ENCODE measurements at places on chromosomes 5 and 9.

GRCh38 chr9:16341177-16341576 is 529.3 kb downstream of the BNC2 start:
- DNase-seq = peak; percentile 71

GRCh38 chr5:136037001-136037705 is 8.4 kb downstream of the TGFBI start:
- peak; percentile 93 for DNase-seq

DNA sequence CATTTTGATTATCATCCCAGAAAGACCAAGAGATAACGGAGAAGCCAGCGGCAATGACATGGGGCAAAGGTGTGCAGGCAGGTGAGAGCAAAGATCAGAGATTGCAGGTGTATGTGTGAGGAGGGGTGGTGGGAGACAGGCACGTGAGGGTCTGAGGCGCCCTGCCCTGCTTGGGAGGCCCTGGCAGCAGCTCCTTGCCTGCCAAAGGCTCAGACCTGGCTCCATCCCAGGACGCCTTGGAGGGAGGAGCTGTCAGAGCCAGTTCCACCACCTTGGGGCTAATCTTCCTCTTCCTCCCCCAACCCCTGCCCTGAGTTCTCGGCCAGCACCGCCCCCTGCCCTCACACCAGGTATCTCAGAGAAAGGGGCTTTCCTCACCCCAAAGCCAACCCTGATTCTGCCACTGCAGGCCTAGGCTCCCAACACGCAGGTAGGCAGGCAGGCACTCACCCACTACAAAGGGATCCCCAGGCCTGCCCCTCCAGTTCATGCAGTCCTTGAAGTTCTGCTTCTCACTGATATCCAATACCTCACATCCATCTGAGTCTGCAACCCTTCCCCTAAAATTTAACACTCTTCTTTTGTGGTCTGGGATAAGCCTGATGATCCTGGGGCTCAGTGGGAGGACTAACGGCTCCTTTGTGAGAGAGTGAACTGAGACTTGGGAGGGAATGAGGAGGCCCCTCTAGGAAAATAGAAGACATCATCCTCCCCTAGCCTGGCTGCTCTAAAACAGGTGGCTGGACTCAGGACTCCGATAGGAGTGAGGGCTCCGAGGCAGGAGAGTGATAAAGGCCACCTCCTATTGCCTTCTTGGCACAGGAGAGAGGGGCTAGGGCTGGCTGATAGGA is 1.8 kb downstream of the AQP3 start:
- DNase-seq = no peak

DNA sequence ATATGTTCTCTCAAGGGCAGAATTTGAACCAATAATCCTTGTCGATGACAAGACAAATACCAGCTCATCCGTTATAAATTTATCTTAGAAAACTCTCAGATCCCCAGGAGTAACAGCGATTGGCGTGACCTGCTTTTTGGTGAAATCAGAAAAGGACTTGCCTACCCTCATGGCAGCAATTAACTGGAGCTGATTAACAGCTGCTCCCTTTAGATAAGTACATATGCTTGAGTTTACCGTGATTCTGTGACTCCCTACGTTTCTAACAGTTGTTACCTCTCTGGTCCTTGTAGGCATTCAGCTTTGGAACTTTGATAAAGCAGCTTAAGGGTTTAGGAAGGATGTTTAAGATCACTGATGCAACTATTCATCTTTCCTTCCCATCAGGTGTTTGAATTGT is 2.6 kb downstream of the INVS start:
- no peak for DNase-seq

- no peak for DNase-seq
Measured at GRCh38 chr5:80147119-80147815, 108.6 kb downstream of the SERINC5 start.

Measured in EH (cell line).